CD4-positive, alpha-beta T cell treated with Interleukin-4 for 4 hours (primary cell): ENCODE measurements at places on chromosomes 16 and 17.

DNA sequence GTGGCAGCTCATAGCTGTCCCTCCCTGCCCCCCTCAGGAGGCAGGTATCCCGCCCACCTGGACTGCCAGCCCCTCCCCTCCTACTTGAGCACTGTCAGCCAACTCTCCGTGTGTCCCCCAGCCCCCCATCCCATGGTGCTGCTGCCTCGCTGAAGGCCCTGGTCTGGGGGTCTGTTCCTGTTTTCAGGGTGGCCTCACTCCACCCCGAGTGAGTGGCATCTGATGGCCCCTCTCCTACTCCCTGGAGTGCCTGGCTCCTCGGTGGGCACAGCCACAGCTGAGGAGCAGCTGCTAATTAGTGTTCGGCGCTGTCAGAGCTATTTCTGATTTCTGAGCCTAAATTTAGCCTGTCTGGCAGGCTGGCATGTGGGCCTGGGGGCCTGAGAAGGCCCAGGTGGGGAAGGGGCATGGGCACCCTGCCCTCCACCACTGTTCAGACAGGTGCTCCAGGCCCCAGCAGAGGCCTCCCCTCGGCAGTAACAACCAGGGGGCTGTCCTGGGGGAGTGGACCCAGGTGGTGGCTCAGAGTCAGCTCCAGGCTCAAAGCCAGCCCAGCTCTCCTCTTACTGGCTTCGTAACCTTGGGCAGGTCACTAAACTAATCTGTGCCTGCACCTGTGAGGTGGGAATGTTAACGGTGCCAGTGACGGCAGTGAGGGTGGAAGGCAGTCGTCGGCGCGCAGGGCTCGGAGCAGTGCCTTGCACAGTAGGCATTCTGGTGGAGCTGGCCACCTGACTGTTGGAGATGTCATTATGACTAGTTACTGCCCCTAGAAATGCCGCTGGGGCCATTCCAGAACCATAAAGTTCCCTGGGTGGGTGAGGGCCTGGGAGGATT, 6.5 kb downstream of the FMNL1 start:
- DNase-seq: no peak

DNA sequence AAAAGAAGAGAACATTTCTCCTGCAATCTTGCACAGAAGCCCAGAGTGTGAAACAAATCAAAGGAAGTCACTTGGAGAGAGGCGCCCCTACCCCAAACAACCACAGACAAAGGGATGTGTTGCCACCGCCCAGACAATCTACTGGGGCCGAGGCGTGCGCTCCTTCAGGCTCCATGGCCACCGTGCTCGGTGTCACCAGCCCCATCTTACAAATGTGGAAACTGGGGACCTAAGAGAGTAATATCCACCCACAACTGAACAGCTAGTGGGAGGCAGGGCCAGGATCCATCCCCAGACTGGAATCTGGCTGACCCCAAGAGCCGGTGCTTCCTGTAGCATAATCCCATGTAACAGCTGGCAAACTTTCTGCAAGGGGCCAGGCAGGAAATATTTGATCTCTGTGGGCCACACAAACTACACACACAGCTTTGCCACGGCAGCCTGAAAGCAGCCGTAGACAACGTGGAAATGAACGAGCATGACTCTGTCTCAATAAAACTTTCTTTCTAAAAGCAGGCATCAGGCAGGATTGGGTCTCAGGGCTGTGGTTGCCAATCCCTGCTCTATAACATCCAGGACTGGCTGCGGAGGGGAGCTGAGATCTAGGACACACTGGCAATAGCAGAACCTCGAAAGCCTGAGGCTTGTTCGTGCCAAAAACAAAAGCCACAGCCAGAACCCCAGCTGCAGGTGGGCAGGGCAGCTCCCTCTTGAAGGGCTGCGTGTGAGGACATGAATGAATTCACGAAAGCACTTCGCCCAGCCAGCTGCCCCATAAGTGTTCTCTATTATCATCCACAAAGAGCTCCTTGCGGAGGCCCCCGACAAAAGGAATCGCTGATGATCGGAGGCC, 26.6 kb upstream of the GINS2 start:
- DNase-seq: no peak

DNA sequence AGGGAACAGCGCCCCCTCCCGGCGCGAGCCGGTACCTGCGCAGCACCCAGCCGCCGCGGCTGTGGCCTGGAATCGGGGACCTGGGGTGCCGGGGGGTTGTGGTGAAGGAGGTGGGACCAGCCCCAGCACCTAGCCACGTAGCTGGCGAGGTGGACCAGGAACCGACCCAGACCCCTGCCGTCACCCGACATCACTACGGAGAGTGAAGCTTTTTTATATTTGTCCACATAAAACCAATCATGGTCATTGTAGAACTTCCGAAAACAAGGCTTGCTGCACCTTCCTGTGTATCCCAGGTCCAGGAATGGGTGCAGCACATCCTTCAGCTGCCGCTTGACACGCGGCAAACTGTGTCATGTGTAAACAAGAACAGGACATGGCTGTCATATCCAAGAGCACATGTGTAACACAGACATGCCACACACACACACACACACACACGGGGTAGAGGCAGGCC, 1.3 kb downstream of the HBQ1 start:
- no peak for DNase-seq

DNA sequence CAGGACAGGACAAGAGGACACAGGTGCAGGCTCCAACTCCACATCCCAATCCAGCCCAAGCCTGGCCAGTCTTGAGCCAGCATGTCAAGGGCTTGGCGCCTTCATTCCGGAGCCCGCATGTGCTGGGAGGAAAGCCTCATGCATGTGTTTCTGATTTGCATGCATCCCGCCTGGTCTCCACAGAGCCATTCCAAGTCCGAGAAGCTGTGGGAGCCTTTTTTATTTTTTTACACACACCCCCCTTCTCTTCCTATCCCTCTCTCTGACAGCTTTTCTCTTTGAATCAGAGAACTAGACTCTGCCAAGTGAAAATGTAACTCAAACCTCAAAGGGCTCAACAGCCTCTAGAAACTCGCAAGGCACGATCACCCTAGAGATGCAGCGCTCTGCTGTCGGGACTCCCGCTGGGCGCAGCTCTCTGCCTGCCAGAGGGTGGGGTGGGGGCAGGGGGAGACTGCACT, 45.1 kb downstream of the NOG start:
- no peak for DNase-seq

DNA sequence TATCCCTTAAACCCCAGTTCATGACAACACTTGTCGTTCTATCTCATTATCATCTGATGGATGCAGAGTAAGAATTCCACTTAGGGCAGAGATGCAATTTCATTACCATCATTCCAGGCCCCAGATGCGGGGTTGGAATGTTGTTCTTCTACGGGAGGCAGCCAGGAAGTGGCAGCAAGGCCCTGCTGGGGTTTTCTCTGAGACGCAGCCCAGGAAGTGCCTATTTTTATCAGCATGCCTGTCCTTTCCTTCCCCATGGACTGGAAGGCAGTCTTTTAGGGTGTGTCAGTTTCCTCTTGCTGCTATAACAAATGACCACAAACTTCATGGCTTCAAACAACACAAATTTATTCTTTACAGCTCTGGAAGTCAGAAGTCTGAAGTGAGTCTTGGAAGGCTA, 246.6 kb upstream of the DYNLRB2 start:
- no peak for DNase-seq

- DNase-seq: no peak
These were observed 147.6 kb downstream of the SOCS1 start for GRCh38 chr16:11108466-11108805.

DNA sequence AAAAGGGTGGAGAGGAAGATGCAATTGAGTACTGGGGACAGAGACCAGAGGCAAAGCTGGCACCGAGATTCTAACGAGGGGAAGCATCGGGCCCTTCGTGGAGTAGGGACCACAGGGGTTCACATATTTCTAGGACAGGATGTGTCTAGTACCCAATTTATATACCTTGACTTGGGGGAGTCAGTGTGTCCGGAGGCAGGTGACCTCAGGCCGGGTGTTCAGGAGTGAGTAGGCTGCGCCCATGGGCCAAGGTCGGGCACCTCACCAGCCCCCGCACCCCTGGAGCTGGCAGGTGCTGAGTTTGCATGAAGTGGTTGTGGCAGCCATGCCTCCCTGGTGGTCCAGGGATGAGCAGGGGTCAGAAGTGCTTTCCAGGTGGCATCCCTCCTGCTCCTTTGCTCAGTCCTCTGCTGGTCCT, 8.6 kb upstream of the NXPH3 start:
- DNase-seq: no peak

DNA sequence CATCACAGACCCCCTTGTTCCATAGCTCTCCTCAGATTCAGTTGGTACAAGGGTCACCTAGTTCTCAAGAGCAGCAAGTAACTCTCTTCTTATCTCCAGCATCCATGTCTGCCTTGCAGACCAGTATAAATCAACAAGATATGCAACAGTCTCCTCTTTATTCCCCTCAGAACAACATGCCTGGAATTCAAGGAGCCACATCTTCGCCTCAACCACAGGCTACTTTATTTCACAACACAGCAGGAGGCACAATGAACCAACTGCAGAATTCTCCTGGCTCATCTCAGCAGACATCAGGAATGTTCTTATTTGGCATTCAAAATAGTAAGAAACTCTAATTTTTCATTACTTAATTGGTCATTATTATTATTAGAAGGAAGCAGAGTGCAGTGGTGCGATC, 32.4 kb downstream of the NQO1 start:
- DNase-seq: no peak

- no peak for DNase-seq
These were observed 542.7 kb upstream of the PSMD7 start for GRCh38 chr16:73753931-73754330.

DNA sequence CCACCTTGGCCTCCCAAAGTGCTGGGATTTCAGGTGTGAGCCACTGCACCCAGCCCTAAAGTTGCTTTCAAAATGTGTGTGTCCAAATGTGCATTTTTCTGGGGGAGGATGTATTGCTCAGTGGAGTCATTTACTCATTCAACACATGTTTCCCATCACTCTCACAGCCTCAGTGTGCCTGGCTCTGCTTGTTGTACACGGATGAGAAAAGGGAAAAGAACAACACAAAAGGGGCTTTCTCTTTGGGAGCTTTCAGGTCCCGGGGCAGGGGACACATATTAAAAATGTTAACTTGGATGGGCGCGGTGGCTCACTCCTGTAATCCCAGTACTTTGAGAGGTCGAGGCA, 1.7 kb upstream of the PPL start:
- DNase-seq: no peak

DNA sequence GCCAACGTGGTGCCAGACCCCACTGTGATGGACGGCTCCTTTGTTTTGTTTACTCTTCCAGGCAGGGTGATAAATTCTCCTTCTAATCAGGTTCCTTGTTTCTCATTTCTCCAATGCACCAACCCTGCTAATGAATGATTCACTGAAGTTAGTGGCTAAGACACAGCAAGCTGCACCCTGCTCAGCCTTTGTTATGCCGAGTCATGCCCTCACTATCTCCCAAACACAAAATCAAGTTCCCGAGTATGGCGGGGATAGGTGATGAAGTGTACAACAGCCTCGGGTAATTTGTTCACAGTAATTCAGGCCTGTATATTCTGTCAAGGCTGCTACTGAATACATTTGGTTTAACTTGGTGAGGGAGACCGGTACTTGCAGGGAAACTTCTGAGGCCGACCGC, 83.8 kb upstream of the HS3ST4 start:
- no peak for DNase-seq
